H1 (cell line): ENCODE measurements at places on chromosomes 5 and 9. TPM values are rescaled to one million over a fixed set of nuclear protein-coding genes. Genes with fewer than 3 reads are reported as not detected.

IL3 gene
- total RNA-seq, result not detected in 2 replicates

GRCh38 chr5:140883927-140884697 is 2.2 kb downstream of the PCDHA13 start:
- DNase-seq, result no peak

GRCh38 chr5:122390694-122391093 is 78.7 kb downstream of the SNCAIP start:
- no peak for DNase-seq

C5orf52 gene
- not detected in 2 replicates for total RNA-seq

GRCh38 chr9:127854960-127855359 is 502 bp upstream of the ENG start:
- no peak for DNase-seq
